NAMALWA (cell line): ENCODE measurements at places on chromosomes 4 and X.

GRCh38 chr4:81424816-81425755, 46.6 kb downstream of the RASGEF1B start:
- no peak for DNase-seq

GRCh38 chr4:22315628-22316027, 200.2 kb downstream of the ADGRA3 start:
- no peak for DNase-seq

DNA sequence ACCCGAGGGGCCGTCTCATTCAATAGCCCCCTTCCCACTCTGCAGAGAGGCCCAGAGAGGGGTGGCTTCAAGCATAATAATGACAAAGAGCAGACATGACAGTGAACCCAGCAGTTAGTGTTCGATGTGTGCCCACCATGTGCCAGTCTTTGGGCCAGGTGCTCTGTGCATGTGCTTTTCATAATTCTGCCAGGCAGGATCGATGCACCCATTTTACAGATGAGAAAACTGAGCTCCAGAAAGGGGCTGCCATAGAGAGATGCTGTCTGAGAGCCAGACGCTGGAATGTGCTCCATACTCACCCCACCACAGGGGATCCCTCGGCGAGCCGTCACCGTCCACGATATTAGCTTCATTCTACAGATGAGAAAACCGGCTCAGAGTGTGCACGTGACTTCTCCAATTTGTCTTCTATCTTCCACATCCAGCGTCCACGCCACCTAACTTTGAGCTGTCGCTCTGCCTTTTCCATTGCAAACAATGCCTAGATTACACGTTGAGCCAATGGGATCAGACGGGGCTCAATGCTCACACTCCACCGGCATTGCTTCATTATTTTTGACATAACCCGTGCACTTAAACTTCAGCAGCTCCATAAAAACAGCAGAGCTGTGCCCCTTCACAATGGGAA, 8.2 kb downstream of the ADRA2C start:
- DNase-seq: no peak

- DNase-seq: no peak
Measured at GRCh38 chr4:89755220-89755619, 81.7 kb downstream of the SNCA start.

GRCh38 chr4:3308691-3309090, 15.9 kb downstream of the RGS12 start:
- no peak for DNase-seq

DNA sequence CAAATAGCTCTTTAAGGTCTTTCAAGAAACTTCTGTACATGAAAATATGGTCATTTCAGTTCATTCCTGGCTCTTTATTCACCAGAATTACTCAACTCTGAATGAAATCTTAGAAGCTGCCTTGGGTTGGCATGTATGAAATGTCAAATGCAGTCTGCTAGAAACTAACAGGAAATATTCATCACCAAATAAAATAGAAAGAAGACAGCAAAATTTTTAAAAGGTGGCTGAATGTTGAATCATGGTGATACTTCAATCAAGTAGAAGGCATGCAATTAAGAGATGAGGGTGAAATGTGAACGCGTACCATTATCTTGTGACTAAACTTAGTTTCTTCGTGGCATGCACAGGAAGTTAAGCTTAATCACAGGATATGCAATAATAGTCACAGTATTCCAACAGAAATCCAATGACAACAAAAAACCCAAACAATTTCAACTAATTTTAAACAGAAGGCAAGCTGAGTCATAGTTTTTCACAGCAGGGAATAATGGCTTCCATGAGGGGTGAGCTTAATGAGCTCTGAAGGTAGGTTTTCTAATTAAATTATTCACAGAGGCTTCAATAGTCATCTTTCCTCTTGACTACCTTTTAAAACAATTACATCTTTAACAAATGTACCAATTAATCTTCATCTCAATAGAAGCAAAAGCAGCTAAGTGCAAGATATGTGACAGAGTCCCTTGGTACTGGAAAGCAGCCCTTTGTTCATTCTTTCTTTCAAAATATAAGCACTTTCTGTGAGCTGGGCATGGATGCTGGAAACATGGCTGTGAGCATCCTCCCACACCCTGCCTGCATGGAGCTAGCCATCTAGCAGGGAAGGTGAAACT, 44.5 kb downstream of the SCFD2 start:
- no peak for DNase-seq

GRCh38 chr4:147958057-147958456, 226.2 kb downstream of the ARHGAP10 start:
- DNase-seq: no peak

GRCh38 chrX:86910602-86911311, 606.8 kb upstream of the KLHL4 start:
- no peak for DNase-seq

- DNase-seq: no peak
Measured at GRCh38 chrX:118115953-118116712, 477 bp downstream of the KLHL13 start.

- DNase-seq: no peak
Measured at GRCh38 chr4:131339137-131339536, 1810.0 kb upstream of the PCDH10 start.

DNA sequence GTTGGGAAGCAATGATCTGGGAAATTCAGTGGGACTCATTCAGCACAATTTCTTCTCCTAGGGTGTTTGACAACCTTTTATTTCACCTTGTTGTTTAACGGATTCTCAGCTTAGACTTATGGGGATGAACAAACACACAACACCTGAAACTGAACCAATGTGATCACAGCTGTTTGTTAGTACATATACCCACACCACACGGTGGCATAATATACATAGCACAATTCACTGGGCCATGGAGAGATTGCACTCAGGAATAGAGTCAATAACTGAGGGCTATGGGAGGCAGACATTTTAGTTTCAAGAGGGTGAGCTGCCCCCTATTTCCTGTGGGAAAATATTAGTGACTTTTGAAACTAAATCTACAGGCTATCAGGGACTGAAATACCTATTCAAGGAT, 148.0 kb downstream of the PARM1 start:
- no peak for DNase-seq

GRCh38 chrX:70096052-70096451, 33.8 kb downstream of the OTUD6A start:
- DNase-seq: no peak

DNA sequence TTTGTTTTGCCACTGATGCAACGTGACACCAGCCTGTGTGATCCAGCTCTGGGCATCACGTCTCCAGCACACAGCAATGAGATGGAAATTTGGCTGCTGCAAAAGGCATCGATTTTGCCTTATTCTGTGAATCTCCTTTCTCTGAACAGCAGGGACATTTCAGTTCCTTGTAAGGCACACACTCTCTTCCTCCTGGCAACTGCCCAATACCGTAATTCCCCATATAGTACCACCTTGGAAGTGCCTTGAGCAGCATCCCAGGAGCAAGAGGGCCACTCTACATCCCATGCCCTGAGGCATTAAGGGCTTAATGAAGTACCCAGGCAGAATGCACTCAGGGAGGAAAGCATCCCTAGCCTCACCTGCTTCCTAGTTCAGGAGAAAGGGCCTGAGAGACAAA, 10.5 kb upstream of the MAMLD1 start:
- no peak for DNase-seq

DNA sequence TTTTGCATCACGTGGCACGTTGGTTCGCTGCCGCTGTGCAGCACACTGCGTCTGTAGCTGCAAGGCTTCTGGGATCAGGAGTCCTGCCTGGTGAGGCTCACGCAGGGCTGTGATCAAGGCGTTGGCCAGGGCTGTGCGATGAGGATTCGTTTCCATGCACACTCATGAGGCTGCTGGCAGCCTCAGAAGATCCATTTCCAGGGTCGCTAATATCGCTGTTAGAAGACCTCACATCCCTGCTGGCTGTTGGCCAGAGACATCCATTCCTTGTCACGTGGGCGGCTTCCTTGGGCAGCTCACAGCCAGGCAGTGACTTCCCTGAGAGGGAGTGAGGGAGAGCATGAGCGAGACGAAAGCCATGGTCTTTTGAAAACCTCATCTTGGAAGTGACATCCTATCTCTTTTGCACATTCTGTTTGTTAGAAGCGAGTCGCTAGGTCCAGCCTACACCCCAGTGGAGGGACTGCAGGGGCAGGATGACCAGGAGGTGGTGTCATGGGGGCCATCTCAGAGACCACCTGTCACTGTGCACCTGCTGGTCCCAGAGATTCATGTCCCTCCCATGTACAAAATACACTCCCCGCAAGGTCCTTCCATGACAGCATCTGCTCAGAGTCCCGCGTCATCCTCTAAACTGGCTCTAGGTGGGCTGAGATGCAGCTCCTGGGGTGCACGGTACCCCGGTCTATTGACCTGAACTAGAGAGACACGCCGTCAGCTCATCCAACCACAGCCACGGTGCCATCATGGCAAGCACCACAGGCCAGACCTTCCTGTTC, 12.2 kb downstream of the RGS12 start:
- no peak for DNase-seq

- DNase-seq: no peak
Measured at GRCh38 chr4:24315056-24315455, 269.3 kb downstream of the DHX15 start.

DNA sequence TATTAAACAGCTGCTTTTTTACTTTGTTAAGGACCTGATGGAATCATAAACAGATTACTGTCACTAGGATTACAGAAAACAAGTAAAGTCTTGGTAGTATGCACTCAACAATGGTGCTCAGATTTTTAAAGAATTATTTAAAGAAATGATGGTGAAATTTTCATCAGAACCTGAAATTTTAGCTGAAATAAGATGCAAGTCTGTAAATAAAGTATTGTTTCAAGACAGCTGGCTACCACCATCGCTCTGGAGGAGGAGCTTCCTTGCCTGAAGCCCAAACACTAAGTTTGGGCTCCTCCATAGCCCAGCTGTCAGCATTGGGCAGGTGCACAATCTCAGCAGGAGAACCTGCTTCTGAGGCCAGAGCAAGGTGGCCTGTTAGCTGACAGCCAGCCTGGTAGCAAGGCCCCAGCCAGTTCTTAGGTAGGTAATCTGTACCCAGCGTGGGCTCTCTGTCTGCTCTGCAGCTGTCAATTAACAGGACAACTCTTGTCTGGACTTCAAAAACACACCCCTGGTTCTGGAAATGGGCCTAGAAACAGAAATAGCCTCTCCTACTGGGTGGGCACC, 4.6 kb downstream of the GAB1 start:
- DNase-seq: peak; percentile 50

DNA sequence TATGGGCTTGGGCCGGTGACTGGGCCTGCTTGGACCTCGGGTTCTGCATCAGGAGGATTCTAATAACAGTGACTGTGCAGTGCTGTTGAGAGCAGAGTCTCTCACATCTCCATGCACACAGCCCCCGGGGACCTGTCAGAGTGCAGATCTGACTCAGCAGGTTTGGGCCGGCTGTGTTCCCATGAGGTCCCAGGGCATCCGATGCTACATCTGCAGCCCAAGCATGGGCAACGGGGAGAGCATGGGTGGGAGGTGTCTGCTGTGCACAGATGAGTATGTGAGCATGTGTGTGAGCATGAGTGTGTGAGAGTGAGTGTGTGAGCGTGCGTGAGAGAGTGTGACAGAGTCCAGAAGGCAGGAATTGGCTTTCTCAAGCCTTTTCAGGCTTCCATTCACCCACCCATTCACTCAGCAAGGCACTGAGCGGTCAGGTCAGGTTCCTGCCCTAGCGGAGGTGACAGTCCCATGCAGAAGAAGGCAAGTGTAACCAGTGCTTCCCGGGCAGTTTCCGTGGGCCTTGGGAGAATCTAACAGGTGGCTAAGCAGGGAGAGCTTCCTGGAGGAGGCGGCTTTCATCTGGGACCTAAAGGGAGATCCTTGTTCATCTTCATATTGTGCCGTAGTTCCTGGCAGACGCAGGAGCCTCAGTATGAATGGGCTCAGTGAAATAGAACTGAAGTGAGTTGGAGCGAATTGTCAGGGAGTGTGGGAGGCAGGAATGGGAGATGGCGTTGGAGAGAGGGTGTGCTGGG, 62.6 kb downstream of the SORCS2 start:
- DNase-seq: peak; percentile 25

GRCh38 chrX:19440713-19441112, 74.6 kb downstream of the MAP3K15 start:
- no peak for DNase-seq

DNA sequence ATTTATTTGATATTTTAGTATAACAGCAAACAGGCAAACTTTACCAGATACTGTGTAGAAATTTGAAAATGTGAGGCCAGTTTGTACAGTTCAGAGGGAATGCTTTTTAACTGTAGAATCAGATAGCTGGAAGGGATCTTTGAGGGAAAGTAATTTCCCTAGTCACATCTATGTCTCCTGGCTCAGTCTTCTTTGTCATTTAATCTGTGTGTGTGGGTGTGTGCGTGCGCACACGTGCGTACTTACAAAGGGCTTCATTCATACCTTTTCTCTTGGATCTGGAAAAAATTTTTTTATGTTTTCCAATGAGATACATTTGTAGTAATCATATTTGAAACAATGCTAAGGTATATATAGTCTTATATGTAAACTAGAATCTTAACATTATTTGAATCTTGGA, 44.6 kb downstream of the IL13RA1 start:
- DNase-seq: no peak

- no peak for DNase-seq
Measured at GRCh38 chr4:106421441-106422296, 53.1 kb upstream of the GIMD1 start.

GRCh38 chrX:45164021-45164621, 36.6 kb downstream of the DIPK2B start:
- no peak for DNase-seq

- DNase-seq: no peak
Measured at GRCh38 chrX:37599729-37600128, 28.3 kb downstream of the LANCL3 start.

DNA sequence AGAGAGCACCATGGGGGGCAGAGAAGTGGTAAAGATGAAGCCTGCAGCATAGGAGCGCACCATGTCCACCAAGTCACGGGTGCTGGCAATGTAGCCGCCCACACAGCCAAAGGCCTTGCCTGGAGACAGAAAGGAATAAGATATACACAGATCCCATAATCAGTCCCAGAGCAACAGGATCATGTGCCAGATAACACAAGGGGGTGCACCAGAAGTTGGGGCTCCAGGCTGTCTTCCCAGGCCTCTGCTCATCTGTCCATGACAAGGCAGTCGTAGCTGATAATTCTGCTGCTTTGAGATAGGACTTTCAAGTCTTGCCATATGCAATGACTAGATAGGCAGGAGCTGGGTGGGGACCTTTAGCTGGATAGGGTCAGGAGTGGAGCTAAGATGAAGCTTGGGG, 14.7 kb downstream of the APEX2 start:
- DNase-seq: no peak

DNA sequence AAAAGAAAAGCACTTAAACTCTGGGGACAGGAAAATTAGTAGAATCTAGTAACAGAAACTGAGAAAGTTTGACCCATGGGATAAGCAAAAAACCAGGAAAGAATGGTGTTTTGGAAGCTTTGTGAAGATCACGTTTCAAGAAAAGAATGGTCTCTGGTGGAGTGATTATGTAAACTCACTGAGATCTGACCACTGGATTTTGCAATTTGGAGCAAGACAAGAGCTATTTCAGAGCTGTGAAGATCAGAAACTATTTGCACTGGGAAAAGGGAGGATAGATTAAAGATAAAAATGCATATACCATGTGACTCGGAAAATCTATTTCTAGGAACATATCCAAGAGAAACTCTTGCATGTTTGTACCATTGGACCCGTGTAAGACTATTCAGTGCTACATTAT, 4.3 kb downstream of the TMPRSS11D start:
- DNase-seq: no peak
